ENCODE measurements at places on chromosomes 16 and 17.

GRCh38 chr17:47686664-47687327, 7.2 kb upstream of the TBKBP1 start:
- no peak for DNase-seq

GRCh38 chr16:49419006-49419405, 45.4 kb downstream of the C16orf78 start:
- no peak for DNase-seq

GRCh38 chr16:59655031-59655430, 920.9 kb upstream of the GOT2 start:
- DNase-seq, result no peak

DNA sequence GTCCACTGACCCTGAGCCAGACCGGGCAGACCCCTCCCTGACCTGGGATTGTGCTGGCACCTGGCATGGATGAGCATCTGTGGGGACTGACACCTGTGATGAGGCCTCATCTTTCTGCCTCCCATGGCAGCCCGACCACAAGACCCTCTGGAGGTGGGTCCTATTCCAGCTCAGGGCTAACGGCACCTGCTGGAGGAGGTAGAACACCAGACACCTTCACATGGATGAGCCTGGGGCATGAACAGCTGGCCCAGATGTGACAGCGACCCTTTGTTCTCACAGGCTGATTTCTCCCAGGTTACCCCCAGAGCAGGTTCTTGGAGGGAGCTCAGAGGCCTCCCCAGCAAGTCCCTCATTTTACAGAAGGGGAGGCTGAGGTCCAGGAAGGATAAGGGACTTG, 46.4 kb upstream of the PIK3R6 start:
- DNase-seq, result no peak

GRCh38 chr17:28282596-28282995, 36.4 kb upstream of the TMEM97 start:
- DNase-seq, result no peak

- DNase-seq, result no peak
Measured at GRCh38 chr17:81891303-81891552, 158 bp downstream of the ALYREF start.

DNA sequence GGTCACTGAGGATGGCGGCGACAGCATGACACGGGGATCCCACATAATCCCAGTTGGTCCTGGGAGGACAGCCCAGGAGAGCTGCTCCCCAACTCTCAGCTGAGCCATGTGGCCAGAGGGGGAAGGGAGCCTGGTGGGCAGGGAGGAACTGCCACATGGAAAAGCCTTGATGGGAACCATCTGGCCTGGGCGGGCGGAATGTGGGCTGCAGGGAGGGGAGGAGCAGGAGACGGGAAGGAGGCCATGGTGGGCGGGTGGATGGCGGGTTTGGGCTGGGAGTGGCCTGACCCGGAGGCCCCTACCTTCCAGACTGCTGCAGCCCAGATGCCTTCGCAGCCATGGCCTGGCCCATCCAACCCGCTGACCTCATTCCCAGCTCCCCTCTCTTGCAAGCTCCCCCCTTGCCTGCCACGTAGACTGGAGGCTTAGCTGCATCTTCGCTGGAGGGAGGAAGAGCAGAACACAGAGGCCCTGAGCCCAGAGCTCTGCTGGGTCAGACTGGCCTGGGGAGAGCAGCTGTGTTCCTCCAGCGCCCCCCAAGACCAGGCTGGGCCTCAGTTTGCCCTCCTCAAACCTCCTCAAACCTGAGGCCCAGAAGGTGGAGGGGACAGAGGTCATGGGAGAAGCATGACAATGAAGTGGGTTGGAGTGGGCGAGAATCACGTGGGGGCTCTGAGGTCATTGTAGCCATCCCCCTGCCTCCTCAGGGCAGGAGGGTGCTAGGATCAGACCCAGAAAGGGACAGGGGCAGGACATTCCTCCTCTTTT, 8.2 kb upstream of the COL1A1 start:
- peak; percentile 99 for DNase-seq

DNA sequence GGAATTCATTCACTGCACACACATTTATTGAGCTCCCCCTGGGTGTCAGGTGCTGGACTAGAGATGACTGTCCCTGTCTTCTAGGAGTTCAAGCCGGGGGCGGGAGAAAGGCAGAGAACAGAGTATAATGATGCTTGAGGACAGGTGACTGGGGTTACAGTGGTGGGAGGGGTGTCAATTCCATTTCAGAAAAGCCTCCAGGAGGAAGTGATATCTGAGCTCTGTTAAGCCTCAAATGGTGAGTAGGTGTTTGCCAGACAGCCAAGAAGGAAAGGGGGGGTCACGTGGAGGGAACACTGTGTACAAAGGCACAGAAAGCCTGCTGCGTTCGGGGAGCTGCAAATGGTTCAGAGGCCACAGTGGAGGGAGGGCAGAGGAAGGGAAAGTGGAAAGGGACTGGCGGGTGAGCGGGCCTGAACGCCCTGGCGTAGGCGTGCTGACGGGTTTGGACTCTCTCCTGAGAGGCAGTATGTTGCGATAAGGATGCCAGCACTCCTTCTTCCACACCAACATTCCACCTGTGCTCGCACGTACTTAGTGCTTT, 9.7 kb upstream of the NXPH3 start:
- peak; percentile 42 for DNase-seq

DNA sequence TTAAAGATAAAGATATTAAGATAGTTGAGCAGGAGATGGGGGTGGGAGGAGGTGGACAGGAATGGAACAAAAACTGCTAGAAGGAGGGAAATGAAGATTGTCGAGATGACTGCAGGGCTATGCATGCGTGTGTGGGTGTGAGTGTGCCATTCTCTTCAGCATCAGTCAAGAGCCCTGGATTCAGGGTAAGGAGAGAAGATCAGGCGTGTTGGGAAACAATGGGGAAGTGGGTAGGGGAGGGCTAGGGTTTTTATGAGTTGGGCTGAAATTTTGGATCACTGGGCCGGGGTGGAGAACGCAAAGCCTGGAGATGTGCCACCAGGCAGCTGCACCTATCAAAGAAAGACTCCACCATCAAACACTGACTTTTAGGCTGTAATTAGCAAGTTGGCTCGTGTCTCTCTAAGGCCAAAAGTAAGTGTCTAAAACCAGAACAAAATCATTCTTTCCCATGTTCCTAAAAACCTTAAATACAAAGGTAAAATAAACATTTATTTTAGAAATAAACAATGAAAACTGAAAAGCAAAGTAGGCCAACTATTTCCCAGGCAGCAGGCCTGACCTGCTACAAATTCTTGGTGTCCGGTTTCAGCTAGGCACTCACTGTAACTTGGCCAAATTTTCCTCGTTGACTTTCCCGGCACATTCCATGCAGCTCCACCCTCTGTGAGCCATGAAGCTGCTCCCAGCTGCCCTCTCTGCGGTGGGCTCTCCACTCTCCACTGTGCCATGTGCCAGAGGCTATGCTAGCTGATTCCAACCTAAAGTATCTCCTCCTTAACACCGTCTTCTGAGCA, 4.2 kb downstream of the CDRT4 start:
- peak; percentile 79 for DNase-seq

- no peak for DNase-seq
Measured at GRCh38 chr16:59859676-59860402, 1125.7 kb upstream of the GOT2 start.

GRCh38 chr17:45398800-45399199, 33.9 kb downstream of the ARHGAP27 start:
- no peak for DNase-seq

- DNase-seq, result no peak
Measured at GRCh38 chr16:64132759-64133361, 989.0 kb downstream of the CDH11 start.

- DNase-seq, result no peak
Measured at GRCh38 chr17:41750862-41751261, 16.4 kb upstream of the HAP1 start.

GRCh38 chr16:54067322-54068065, 219.1 kb downstream of the IRX3 start:
- no peak for DNase-seq

DNA sequence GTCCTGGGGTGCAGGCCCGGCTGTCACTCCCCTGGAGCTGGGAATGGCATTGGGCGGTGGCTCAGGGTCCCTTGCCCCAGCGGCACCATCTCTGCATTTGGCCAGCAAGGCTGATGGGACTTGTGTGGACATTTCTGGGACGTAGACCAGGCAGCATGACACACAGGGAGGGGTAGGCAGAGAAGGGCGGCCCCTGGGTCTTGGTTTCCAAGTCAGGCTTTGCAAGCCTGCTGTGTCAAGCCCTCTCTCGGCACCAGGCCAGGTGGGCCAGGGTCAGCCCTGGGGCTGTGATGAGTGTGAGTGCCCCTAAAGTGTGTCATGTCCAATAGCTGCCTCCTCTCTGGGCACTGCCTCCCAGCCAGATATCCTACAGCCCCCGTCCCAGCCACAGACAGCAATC, 335.2 kb downstream of the SEC14L1 start:
- no peak for DNase-seq

DNA sequence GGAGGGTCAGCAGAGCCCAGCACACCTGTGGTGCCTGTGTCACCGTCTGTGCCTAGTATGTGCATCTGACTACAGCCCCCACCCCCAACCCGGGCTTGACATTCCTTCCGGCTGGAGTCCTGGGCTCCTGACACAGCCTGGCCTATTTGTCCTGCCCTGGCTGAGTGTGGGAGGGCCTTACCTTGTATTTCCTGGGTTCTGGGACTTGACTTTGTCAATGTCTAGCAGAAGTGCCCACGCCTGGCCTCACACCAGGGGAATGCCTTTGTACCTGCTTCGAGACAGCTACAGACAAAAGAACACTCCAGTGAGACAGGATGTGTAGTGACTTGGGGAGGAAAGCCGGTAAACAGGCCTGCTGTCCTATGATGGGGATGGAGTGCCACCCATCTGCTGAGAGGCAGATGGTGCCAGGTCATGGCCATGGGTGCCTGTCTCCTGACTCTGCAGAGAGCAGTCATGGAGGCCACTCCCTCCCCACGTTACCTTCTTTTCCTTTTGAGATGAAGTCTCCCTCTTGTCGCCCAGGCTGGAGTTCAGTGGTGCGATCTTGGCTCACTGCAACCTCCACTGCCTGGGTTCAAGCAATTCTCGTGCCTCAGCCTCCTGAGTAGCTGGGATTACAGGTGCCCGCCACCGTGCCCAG, 42.8 kb downstream of the TNFRSF13B start:
- no peak for DNase-seq

GRCh38 chr16:84543253-84543652, 38.8 kb upstream of the MEAK7 start:
- DNase-seq, result no peak

DNA sequence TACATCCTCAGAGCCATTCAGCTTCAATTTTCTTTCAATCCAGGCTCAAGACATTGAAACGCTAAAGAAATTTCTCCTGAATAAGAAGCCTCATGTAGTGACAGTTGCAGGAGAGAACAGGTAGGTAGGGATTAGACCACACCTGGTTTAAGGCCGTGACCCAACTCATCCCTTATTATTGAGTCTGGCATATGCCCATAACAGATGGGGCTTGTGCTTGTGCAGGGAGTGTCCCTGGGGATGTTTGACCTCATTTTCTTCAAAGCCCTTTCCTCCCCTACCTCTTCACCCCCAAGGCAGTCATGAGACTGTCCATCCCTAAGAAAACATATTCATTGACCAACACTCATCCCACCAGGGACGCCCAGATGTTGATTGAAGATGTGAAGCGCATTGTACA, 24.3 kb downstream of the SUPT6H start:
- no peak for DNase-seq

DNA sequence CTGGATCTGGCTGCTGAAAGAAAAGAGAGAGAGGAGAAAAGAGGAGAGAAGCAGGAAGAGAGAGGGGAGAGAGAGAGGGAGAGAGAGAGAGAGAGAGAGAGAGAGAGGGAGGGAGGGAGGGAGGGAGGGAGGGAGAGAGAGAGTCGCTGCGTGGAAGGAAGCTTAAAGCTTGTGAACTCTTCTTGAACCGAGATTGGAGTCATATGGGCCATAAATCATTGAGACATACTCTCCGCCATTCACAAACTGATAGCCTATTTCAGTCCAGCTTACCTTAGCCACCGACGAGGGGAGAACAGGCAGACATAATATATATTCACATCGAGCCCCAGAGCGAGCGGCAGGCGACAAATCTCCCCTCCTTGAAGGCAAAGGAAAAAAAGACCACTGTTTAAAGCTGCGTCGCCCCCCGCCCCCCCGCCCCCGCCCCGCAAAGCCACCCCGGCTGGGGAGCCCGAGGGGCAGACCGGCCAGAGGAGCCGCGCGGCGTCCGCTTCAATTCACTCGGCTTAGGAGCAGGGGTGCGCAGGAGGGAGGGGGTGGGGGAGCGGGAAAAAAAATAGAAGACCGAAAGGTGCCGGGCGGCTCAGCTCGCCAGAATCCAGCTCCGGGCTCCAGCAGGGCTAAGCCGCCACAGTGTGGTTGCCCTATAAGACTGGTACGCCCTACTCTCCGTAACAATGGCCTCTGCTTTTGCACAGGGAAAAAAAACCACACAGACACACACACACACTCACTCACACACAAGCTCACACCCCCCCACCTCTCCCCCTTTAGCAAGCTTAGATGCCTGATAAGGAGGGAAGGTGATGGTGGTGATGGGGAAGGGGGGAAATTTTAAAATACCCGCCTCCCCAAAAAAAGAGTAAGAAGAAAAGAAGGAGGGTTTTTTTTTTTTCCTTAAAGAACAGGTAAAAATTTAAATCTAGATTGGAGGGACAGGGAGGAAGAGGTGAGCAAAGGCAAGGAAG, 10.6 kb upstream of the HOXB2 start:
- DNase-seq, result no peak

DNA sequence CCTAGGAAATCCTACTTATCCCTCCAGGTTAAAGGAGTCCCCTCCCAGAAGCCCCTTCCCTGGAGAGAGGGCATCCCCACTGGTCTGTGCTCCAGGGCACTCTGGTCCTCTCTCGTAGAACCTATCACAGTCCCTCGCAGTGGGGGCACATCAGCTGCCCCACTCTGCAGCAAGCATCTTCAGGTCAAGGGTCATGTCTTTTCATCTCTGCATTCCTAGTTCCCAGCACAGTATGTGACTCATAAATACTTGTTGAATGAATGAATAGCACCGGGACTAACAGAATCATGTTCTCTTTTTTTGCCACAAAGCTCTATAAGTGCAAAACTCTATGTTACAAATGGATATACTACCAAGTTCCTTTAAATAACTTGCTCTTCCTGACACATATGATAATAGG, 36.0 kb downstream of the RNF157 start:
- DNase-seq, result no peak

DNA sequence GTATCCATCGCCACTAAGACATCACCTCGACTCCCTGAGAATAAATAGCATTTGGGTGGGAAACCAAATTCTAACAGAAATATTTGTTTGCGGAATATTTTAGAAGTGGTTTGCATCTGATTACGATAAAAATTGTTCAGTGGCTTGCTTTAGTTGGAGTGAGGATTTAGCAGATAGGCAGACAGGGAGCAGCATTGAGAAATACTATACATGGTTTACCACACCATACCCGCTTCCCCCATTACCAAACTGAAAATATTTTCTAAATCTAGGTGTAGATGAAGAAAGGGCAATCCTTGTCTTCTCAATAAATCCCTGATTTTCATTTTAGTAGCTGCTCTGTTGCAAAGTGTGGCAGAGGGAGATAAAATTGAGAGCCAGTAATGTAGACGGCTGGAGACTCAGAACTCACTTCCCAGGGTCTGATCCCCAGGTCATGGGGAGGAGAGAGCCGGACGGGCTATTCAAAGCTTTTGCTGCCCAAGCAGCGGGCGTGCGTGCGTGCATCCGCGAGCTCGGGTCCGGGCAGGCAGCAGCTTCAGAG, 808 bp upstream of the BAHCC1 start:
- peak; percentile 52 for DNase-seq

- DNase-seq, result no peak
Measured at GRCh38 chr16:69141014-69141413, 8.6 kb downstream of the UTP4 start.

- no peak for DNase-seq
Measured at GRCh38 chr16:69438465-69438864, 14.0 kb downstream of the CYB5B start.

GRCh38 chr16:54540525-54541180, 254.1 kb upstream of the IRX3 start:
- no peak for DNase-seq

GRCh38 chr17:46020998-46021397, 21.9 kb downstream of the STH start:
- DNase-seq, result no peak

Measured in left hindlimb (tissue), 1 donor.